ENCODE measurements at places on chromosomes 3 and 15.

DNA sequence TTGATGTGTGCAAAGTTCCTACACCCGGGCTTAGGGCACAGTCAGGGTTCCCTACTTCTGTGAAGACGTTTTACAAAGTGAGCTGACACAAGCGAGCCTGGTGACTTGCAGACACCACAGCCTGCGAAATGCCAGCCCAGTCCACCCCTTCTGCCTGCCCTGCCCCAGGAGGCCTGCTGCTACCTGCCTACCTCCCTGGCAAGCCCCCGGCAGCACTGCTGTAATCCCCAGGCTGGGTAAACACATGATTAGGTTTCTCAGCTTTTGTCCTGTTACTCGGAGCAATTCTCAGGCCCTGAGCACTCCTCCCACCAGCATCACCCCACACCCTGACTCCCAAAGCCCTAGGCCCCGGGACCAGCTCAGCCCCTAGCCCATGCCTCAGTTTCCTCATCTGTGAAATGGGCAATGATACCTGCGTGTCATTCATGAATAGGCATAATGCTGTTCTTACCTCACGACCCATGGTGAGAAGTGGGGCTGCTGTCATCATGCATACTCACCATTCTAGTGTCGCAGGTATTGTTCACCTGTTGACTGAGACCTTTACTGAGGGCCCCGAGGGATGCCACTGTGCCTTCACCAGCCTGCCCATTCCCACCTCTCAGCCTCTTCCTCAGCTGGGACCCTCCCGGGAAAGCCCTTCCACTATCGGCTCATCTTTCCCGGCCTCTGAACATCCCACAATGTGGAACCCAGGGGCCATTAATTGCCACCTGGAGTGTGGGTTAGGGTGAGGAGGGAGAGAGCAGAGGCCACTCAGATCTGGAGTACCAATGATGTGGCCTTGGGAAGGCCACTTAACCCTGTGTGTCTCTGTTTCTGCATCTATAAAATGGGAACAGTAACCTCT is 31.5 kb upstream of the SLC6A6 start:
- DNase-seq: no peak

DNA sequence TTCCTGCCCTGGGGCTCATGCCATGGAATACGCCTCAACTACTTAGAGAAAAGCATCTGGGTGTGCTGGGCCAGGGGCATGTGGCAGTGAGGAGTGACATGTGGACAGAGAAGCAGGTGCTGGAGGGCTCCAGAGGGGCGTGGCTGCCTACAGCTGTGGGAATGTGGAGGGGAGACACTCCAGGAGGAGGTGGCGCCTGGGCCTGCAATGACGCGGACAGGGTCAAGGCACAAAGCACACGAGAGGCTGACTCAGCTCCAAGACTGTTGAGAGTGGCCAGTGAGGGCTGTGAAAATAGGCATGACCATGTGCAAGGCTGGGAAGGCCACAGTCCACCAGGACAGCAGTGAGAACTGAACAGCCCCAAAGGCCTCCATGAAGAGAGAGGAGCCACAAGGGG is 48.5 kb downstream of the PTH1R start:
- DNase-seq: no peak

DNA sequence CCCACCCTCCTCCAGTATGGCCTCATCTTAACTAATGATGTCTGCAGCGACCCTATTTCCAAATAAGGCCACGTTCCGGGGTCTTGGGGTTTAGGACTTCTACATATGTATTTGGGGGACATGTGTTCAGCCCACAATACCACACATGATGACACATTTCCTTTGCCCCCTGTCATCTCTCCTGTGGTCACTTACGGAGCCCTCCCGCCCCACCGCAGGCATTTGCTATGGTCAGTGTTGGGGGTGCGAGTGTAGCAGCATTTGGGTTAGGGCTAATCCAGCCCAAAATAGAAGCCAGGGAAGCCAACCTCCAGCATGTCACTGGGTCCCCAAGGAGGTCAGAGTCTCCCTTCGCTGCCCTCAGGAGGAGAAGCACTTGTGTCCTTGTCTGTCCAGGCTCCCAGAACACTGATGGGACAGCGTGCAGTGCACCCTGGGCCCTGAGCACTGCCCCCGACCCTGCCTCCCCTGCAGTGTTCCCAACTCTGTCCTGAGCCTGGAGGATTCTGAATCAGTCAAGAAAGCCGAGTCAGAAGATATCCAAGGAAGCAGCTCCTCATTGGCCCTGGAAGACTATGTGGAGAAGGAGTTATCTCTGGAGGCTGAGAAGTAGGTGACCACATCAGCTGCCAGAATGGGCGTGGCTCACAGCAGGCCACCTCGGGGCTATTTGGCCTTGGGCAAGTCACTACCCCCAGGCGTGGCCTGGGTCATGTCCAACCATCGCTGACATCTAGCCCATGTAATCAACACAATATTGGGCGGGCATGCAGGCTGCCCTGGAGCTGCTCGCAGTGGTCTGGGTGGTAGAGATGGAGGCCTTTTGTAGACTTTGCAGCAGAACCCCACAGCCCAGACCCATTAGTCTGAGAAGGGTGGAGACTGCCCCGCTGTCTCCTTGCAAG is 46.9 kb upstream of the FGD5 start:
- no peak for DNase-seq

GRCh38 chr15:60898896-60899295 is 330.2 kb downstream of the RORA start:
- DNase-seq: no peak
